Colonic mucosa (tissue), 4 donors: ENCODE measurements at places on chromosomes 2 and 18.

DNA sequence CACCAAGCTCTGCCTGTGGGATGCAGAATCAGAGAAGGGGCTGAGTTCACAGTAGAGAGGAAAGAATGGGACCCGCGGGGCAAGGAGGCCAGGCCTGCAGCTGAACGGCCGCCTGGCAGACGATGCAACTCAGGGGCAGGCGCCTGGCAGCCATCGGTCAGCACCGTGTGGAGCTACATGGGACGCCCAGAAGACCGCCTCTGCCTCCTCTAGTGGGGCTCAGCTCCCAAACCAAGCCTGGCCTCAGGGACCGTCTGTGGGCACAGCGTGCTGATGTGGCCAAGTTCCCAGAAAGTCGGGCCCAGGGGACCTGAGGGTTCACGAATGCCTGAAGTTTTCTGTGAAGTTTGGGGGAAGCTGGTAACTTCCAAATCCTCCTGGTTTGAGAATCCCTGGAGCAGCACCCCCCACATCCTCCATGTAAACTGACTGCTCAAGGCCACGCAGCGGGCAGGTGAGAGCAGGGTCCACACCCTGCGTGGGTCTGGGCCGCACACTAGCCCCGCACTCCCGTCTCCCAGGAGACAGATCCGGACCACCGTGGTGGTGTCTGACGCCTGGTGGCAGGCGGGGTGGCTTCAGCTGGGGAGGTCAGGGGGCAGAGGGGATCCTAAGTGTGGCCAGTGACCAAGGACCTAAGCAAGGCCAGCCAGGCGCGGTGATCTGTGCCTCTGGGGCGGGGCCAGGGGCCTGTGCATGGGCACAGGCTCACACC is 14.6 kb downstream of the SNORC start:
- no peaks in the 10 kb centered on the region for H3K4me1 ChIP-seq
- H3K4me3 ChIP-seq, result no peak overlapping the region
- DNase-seq, result no peak
- H3K27me3 ChIP-seq, result no peaks in the 10 kb centered on the region
- no peak overlapping the region for H3K27ac ChIP-seq

DNA sequence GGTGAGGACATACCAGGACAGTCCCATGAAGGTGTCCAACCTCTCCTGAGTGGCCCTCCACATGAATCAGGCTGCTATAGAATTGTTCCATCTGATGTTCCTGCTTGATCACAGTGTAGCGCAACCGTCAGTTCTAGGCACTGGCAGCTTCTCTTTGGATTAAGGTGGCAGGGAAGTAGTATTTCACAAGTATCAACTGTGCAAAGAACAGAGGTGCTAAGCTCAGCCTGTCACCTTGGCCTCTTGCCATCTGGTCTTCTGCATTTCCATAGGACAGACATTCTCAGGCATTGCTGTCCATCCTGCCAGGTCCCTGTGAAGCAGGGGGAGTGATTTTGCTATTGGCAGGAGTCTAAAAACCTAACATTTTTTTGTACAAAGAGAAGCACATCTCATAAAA is 182.2 kb upstream of the EPAS1 start:
- H3K27ac ChIP-seq, result no peak overlapping the region
- H3K27me3 ChIP-seq, result no peaks in the 10 kb centered on the region
- H3K4me3 ChIP-seq, result no peak overlapping the region
- no peaks in the 10 kb centered on the region for H3K36me3 ChIP-seq
- no peaks in the 10 kb centered on the region for H3K4me1 ChIP-seq

- no peaks in the 10 kb centered on the region for H3K4me1 ChIP-seq
- no peak overlapping the region for H3K4me3 ChIP-seq
- no peak for DNase-seq
- H3K27ac ChIP-seq, result no peak overlapping the region
- H3K36me3 ChIP-seq, result no peaks in the 10 kb centered on the region
Measured at GRCh38 chr18:51340332-51340731, 142.9 kb upstream of the MEX3C start.

DNA sequence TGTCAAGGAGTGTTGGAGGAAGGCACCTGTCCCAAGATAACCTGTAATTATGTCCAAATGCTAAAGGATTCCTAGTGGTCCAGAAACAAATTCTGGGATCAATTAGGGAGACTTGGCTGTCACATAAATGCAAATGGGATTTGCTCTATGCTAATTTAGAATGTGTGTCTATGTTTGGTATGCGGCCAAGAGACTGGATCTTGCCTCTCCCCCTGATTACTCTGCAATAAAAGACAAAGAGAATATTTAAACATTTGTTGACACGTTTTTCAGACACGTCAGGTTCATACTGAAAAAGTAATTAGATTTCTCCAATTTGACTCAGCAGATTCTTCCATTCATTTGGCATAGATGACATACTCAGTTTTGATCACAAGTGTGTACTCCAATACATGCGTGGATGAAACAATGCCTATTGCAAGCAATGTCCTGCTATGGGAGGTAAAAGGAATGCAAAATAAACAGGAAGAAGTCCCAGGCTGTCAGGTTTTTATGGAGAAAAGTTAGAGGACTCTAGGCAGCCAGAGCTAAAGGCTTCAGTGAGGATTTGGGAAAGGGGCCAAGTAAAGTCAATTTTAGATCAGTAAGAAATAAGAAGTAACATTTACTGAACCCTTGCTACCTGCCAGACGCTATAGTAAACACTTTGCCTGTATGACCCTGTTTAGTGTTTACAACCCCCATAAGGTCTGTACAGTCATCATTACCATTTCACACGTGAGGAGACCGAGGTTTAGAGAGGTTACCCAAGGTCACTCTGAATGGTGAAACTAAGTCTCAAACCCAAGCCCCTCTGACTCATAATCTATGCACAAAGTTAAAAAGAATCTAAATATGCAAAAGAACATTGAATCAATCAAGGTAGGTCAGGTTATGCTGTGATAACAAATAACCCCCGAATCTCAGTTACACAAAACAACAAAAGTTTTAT is 7.8 kb downstream of the ANTXR1 start:
- no peak for DNase-seq
- no peak overlapping the region for H3K27ac ChIP-seq
- H3K4me1 ChIP-seq, result peaks cover 5% of the 10 kb centered on the region
- H3K4me3 ChIP-seq, result no peak overlapping the region

DNA sequence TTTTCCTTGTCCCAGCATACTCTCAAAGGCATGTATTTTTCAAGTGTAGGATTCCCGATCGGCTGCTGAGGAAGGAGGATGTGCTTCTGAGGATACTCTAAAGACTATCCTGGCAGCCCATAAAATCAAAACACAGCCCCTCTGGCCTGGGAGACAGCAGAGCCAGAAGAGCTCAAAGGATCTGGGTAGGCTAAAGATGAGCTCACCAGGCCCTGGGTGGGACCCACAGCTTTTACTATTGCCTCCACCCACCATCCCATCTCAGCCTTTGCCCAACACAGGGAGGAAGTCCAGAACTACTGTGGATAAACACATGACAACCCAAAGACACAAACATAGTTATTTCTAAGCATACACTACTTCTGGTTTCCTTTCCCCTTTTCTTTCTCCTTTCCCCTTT is 79.1 kb upstream of the ZFP36L2 start:
- no peaks in the 10 kb centered on the region for H3K27me3 ChIP-seq
- peak overlapping the region; percentile 61 for H3K27ac ChIP-seq
- peak; percentile 39 for DNase-seq
- H3K4me3 ChIP-seq, result no peak overlapping the region
- no peaks in the 10 kb centered on the region for H3K36me3 ChIP-seq
- H3K4me1 ChIP-seq, result no peaks in the 10 kb centered on the region

DNA sequence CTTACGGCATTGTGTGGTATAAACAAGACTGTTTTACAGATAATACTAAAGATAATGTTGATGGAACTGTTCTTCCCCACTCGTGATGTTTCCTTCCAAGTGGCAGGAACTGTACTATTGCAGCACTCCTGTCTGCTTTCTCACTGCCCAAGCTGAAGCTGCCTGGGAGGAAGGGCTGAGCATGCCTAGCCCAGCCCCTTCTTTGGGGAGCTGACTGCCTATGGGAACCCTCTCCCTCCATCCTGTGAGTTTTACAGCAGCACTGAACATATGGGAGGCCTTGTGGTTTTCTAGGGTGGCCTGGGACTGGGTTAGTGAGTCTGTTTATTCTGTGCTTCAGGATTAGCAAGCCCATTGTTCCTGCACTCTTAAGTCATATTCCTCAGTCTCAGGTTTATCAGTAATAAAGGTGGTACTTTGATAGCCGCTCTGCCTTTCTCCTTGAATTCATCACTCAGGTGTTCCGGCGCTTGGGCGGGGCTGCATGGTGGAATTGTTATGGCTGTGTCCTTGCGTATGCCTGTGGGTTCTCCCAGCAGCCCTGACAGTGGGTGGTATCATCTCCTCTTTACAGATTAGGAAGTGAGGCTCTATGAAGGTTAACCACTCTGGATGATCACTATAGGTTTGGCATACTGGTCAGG is 379.7 kb downstream of the PTPRM start:
- peak; percentile 44 for DNase-seq
- H3K27ac ChIP-seq, result peak overlapping the region; percentile 66
- no peaks in the 10 kb centered on the region for H3K36me3 ChIP-seq
- no peaks in the 10 kb centered on the region for H3K27me3 ChIP-seq
- H3K4me1 ChIP-seq, result no peaks in the 10 kb centered on the region
- no peak overlapping the region for H3K4me3 ChIP-seq

DNA sequence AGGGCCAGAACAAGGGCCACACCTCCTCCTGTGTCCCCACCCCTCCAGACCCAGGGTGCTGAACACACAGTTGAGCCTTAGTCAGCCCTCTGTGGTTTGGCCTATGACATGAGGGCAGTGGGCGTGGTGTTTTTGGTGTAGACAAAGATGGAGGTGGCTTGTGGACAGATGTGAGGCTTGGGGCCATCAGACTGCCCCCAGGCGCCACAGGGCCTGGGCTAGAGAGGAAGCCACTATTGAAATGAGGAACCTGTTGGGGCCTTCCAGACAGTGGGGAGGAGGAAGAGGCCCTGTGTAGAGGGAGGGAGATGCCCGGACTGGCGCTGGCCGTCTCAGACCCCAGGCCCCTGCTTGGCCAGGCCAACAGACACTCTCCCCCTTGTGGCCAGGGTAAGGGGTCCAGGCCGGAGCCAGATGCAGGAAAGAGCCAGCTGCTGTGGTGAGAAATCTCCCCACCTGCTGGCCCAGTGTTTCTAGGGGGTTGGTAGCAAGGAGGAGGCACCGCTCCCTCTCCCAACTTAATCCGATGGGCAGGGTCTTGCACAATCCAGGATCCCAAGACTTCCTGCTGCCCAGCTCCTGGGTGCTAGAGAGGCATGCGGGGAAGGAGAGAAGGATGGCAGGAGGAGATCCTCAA is 53.8 kb downstream of the SMAD7 start:
- H3K4me1 ChIP-seq, result no peaks in the 10 kb centered on the region
- H3K4me3 ChIP-seq, result no peak overlapping the region
- no peaks in the 10 kb centered on the region for H3K27me3 ChIP-seq
- DNase-seq, result peak; percentile 51
- H3K27ac ChIP-seq, result no peak overlapping the region

DNA sequence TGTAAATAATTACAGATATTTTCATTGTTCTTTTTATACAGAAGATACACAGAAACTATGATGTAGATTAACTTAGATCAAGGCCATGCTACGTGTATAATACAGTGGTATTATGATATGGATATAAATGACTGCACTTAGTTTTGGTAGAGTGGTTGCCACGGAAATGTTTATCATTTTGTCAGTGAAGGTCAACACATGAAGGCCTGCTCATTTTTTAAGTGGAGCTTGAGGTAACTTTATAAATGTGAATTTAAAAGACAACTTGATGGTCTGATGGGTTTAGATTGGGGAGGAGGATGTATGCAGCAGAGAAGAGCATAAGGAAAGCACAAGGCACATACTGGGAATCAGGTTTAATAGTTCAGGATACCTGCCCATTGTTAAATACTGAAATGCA is 14.4 kb upstream of the BBS5 start:
- H3K27ac ChIP-seq, result no peak overlapping the region
- DNase-seq, result no peak
- H3K27me3 ChIP-seq, result no peaks in the 10 kb centered on the region
- no peaks in the 10 kb centered on the region for H3K36me3 ChIP-seq
- no peak overlapping the region for H3K4me3 ChIP-seq
- H3K4me1 ChIP-seq, result no peaks in the 10 kb centered on the region

DNA sequence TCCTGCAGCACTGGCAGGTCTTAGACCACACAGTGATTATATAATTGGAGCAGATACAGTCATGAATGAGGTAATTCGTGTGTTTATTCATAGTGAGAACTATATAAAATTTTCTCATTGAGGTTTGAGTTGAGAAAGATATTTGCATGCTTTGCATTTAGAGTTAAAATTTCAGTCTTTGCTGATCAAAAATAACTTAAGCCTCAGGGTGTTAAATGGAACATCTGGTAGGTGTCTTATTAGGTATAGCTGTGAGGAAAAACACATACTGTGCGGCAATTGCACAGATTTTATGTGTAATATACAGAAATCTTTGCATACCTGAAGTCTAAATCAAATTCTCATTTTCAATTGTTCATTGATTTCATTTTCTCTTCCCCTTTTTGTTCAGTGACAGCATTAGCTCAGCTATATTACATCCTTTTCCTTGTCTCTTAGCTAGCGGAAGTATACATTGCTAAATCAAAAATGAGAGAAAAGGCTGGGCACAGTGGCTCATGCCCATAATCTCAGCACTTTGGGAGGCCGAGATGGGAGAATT is 21.2 kb downstream of the GORASP2 start:
- peaks cover 4% of the 10 kb centered on the region for H3K36me3 ChIP-seq
- no peak overlapping the region for H3K27ac ChIP-seq
- no peaks in the 10 kb centered on the region for H3K4me1 ChIP-seq
- no peak overlapping the region for H3K4me3 ChIP-seq
- no peaks in the 10 kb centered on the region for H3K27me3 ChIP-seq

DNA sequence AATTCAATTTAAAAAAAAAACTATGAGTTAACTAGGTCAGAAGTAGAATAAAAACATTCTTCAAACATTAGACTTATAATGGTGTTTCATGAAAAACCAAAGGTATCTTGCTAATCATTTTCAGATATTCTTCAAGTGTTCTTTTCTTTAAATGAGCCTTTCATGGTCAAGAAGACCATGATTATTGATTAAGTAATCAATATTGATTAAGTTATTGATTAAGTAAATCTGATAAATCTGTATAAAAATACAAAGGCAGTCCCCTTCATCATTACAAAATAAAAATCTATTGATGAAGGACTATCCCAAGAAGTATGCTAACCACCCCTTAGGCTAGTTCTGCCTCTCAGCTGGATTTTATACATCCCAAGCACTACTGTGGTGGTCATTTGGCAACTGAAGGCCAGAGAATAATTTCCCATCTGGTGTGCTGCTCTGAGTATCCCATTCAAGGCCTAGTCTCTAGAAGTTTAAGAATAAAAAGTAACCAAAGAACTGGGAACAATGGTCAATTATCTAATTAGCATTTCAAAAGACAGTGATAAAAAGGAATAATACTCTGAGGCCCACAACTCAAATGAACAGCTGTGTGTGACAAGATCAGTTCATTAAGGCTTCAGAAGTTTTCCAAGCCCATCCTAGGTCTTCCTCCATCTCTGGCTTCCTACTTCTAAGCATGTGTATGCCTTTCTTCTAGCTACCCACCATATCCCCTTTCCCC is 63.5 kb downstream of the TCF4 start:
- H3K36me3 ChIP-seq, result no peaks in the 10 kb centered on the region
- H3K27ac ChIP-seq, result no peak overlapping the region
- no peak overlapping the region for H3K4me3 ChIP-seq
- DNase-seq, result no peak
- H3K4me1 ChIP-seq, result no peaks in the 10 kb centered on the region

GRCh38 chr2:63035169-63035568 is 15.5 kb upstream of the OTX1 start:
- H3K27me3 ChIP-seq, result no peaks in the 10 kb centered on the region
- no peak overlapping the region for H3K4me3 ChIP-seq
- no peaks in the 10 kb centered on the region for H3K4me1 ChIP-seq
- H3K36me3 ChIP-seq, result no peaks in the 10 kb centered on the region

GRCh38 chr18:79314838-79315388 is 80.8 kb upstream of the NFATC1 start:
- H3K27me3 ChIP-seq, result no peaks in the 10 kb centered on the region
- H3K36me3 ChIP-seq, result no peaks in the 10 kb centered on the region
- H3K4me1 ChIP-seq, result no peaks in the 10 kb centered on the region
